ENCODE measurements at places on chromosomes 12 and 14.

DNA sequence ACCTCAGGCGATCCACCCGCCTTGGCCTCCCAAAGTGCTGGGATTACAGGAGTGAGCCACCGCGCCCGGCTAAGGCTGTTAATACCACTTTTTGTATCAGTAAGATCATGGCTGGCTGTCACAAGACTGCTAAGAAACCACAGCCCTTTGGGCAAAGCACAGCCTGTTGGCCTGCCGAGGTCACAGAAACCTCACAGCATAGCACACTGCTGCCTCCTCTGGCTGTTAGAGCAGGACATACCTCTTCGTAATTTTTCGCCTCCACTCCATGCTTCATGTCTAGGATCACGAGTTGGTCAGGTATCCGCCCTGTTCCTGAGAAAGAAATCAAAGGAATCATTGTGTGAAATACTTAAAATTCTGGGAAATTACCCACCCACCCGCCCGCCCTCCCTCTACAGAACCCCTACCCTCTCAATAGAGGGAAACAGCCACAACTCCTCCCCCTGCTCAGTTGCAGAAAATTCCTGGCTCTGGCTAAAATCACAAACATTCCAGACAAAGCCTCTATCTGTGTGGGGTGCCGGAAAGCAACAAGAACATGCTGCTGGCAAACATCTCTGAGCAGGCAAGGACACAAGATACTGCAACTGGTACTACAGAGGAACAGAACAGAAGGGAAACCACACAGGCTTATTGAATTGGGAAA is 20.7 kb upstream of the NEK9 start:
- peak; percentile 78 for DNase-seq

GRCh38 chr12:26809611-26810285 is 23.2 kb downstream of the ITPR2 start:
- no peak for DNase-seq

- DNase-seq = peak; percentile 72
Measured at GRCh38 chr12:62919838-62920237, 15.1 kb downstream of the PPM1H start.

GRCh38 chr14:60840313-60840712 is 105.8 kb downstream of the MNAT1 start:
- DNase-seq = no peak

DNA sequence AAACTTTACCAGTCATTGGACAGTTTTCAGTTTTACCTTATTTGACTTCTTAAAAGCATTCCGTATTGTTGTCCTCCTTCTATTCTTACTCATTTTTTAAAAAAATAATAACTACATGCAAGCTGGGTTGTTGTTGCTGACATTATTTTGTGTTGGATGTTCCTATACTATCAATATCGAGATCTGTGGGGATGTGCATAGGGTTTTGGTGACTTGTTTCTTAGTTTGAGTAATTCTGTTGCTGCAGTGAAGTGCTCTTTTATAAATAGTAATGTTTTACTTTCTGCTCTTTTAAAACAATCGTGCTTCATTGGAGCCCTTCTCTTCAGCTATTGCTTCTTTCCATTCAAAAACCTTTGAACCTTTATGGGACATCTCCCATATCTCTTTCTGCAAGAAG is 79.4 kb downstream of the METTL25 start:
- no peak for DNase-seq

GRCh38 chr12:63023926-63024325 is 89.0 kb upstream of the PPM1H start:
- no peak for DNase-seq

GRCh38 chr14:96470331-96470730 is 31.9 kb upstream of the PAPOLA start:
- DNase-seq = no peak

DNA sequence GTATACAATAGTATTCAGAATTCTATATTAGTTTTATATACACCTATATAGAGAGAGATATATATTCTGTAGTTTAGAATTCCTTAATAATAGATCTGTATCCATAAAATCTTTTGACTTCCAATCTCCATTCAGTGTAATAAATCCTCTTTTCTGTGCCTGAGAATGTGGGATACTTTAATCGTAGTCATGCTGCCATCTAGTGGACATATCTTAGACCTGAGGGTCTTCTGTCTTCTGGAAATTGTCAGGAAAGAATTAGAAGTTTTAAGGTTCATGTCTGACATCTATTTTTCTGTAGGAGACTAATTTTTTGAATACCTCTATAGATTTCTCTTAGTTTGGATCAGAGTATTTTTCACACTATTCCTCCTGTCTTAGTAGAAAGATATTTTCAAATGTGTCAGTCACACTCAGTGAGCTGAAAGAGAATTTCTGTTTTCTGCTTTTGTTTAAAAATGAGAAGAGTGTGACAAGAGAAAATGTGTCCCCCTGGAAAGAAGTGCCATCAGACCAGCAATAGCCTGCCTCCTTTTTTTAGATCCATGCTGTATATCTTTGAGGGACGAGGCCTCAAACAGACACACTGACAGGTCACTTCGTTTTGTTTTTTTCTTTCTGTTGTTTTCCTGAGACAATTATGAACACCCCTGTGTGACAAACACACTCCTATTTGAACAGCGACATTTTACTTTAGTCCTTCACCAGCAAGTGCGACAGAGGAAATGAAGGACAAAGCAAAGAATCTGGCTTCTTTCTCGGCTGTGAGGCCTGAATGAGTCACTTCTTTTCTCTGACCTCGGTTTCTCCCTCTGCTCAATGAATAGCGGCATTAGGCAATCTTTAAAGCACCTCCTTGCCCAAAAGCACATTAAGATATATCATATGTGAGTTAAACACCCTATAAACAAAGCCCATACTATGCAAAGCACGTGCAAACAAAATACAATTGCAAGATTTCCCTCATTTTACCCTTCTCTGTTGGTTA is 96.3 kb downstream of the GALC start:
- peak; percentile 43 for DNase-seq

GRCh38 chr14:60250257-60251035 is 1.4 kb downstream of the PPM1A start:
- DNase-seq = peak; percentile 29
